ENCODE measurements at places on chromosomes 1 and 21.
A peak's percentile ranks its signal among the peaks of the same experiment; 100 is the strongest.

- no peak for DNase-seq
Measured at GRCh38 chr1:228393268-228393701, 13.3 kb downstream of the TRIM11 start.

DNA sequence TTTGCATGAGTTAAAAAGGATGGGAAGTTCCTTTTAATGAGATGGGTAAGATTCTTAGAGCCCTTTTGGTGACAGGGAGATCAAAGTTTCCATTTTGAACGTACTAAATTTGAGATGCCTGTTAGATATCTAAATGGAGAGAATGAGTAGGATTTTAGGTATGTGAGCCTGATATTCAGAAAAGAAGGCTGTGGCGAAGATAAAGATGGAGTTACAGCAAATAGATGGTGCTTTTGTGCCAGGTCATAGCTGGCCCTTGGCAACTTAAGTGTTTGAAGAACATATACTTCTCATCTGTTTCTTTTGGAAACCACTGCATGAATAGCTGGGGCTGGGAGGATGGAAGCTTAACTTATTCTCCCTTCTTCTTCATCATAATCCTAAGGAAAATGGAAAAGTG lies 282.5 kb downstream of the PTBP2 start:
- DNase-seq = no peak

DNA sequence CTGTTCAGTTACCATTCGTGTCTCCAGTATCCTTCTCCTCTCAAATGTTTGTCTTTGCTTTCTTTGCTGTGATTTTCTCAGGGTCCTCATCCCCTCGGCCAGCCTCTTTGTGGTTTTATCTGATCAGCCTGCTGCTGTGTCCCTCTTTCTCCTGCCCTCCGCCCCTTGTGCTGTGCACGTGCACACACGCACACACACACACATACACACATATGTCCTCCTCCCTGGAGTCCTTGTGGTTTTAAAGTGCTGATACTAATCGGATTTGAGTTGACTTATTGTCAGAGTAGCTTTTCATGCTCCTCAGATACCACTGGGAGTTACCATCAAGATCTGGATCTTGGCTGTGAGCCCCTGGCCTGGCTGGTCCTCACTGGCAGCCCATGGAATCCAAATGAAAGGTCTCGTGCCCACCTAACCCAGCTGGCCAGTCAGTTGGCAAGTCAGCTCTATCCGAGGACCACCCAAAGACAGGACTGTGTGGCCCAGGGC lies 34.1 kb downstream of the QSOX1 start:
- DNase-seq = no peak

GRCh38 chr21:35540950-35541638 lies 492.0 kb upstream of the RUNX1 start:
- no peak for DNase-seq

- no peak for DNase-seq
Measured at GRCh38 chr1:36408479-36408878, 10.8 kb upstream of the LSM10 start.

GRCh38 chr1:2789164-2789985 lies 12.1 kb downstream of the TTC34 start:
- no peak for DNase-seq

DNA sequence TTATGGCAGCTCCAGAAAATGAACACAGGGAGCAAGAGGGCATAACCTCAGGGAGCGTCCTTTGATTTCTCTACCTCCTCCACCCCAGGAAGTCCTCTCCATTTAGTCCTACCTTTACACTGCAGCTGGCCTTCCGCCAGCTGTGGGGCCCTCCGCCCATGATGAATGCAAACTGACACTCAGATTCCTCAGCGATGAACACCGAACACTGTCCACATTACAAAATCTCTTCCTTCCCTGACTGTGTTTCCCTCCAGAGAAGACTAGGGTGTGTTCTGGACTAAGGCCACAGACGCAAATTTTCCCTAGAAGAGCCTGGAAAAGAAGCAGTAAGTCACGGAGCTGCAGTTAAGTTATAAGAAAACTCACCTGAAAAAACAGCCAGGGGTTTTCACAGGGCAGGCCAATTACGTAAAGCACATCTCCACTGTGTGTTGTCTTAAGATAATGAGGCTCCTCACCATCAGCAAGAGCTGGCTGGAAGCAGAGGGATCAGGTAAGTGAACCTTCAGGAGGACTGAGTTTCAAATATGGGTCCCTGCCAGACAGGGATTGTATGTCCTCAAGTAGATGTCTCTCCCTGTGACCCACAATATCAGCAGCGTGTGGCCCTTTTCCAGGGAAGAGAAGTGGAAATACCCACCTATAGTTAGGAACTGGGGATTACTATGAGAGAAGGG lies 46.3 kb upstream of the ATP1B1 start:
- DNase-seq = no peak

GRCh38 chr1:211145944-211146343 lies 12.0 kb upstream of the KCNH1 start:
- no peak for DNase-seq

GRCh38 chr1:29629401-29629800 lies 393.1 kb downstream of the PTPRU start:
- no peak for DNase-seq

DNA sequence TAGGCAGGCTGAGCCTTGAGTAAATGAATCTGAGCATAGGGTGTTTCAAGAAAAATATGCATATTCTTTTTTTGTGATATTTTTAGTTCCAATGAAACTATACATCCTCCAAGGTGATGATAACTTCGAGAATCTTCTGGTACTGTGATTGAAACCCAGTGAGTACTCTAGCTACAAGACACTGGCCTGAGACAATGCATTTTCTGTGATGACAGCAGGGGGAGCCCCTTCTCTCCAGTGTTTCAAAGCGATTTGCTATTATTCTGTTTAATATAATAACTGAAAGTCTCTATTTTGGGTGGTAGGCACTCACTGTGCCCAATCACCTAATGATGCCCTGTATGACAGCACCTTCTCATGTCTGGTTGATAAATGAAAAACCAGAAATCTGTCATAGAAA lies 12.1 kb downstream of the IRF2BP2 start:
- peak; percentile 69 for DNase-seq

- peak; percentile 80 for DNase-seq
Measured at GRCh38 chr1:116817582-116818064, 63.4 kb downstream of the CD2 start.

DNA sequence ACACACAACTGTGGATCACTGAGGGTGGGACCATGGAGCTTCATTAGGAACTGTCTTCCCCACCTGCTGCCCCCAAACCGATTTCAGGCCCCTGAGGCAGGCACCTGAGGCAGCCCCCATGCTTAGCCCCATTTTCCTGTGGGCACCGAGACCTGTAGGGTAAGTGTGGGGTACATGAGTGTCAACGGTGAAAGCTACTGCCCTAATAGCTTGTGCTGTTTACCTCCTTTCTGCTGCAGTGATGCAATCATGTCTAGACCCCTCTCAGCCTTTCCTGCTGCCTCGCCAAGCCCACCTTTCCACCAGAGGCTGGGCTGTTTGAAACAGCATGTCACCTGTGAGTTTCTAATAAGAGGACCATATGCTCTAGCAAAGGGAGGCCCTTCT lies 53.0 kb downstream of the NFASC start:
- no peak for DNase-seq

DNA sequence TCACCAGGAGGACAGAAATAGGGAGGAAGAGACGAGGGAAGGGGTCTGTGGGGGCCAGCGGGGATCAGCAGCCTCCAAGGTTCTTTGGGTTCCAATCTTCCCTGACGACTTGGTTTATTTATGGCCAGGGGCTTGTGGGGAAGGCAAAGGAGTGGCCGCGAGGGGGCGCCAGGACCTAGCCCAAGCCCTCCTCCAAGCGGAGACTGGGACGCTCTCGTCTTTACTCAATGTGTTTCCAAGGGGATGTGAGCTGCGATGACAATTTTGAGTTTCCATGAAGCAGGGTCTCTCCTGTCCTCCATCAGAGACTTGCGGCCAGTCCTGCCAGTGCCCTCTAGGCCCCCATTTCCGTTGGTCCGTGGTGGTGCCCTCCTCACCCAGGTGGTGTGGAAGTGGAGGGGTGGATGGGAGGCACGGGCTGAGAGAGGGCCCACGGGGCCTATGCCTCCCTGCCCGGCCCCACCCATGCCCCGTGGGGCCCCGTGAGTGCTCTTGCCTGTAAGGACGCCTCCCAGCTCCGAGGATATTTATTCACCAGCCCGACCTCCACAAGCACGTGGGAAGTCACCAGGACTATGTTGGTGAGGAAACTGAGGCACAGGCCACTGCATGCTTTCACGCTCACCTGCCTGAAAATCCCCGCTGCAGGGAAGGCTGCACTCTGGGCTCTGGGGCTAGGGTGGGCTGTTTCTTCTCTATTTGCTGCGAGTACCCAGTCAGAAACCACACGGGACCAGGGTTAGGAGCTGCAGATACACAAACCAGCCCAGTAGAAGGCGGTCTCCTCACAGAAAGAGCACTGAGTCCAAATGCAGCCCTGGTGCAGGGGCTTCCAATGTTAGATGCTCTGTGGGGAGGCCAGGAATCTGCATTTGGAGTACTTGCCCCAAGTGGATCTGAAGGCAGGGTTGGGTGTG lies 26.5 kb downstream of the DMRTB1 start:
- DNase-seq = peak; percentile 37

DNA sequence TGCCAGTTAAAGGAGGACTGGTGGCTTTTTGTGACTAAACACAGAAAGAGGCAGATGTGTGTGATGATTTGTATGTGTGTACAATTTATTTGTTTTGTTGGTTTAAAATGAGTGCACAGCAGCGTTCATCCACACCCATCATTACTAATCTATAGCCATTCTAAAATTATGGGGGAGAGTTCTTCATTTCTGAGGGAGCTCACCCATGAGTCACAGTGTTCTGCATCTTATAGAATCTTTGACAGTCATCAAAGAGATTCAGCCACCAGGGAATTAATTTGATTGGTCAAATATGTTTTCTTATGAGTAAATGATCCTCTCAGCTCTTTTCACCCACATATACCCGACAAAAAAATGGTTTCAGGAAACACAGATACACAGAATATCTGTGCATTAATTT lies 147.9 kb downstream of the GREM2 start:
- no peak for DNase-seq

DNA sequence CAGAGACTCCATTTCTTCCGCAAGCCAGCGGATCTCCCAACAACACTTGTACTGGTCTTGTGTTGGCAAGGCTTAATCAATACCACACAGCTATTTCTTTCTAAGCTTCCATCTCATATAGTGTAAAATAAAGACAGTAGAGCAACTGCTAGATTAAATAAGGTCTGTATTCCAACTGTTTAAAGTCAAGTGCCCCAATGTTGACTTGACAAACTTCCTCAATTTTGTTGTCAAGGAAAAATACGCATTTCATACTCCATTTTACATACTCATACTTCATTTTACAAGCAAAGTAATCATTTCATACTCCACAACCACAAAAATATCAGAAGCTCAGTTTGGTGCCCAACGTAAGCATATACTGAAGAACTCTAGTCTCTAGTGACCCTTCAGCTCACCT lies 143.0 kb downstream of the RERE start:
- no peak for DNase-seq

DNA sequence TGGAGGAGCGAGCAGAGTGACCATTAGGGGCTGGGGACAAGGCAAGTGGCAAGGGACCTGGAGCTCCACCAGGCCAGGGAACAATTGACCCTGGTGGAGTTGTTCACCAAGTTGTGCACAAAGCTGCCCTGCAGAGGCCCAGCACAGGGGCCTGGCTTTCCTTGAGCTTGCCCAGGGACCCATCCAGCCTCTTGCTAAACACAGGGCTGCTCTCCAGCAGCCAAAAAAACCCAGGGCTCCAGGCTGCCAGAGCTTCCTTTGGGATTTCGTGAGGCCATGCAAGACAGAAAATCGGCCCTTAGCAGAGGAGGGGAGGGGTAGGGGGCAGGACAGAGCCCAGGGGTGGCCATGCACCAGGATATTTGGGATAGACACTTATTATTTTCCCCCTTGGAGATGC lies 32.6 kb downstream of the LRP8 start:
- no peak for DNase-seq

DNA sequence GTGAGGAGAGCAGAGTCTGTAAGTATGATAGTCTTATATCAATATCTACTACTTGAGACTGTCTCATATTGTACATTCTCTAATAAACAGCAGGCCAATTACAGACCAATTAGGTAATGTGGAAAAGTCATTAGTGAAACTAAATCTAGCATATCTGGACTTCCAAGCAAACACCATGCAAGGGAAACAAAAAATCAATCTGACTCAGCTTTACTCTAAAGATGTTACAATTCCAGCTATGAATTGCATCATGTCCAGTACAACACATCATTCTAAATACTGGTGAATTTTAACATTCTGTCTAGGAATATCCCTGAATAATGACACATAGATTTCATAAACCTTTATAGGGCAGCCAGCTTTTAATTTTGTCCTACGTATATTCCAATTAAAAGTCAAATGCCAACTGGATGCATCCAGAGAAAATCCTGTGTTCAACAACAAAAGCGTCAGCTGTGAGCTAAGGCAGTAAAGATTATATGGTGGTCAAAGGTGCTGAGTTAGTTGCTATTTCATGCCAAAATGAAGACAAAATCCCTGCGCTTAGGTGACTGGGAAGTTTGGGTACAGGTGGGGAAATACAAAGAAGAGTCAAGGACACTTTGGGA lies 159.3 kb downstream of the TTLL7 start:
- DNase-seq = no peak

DNA sequence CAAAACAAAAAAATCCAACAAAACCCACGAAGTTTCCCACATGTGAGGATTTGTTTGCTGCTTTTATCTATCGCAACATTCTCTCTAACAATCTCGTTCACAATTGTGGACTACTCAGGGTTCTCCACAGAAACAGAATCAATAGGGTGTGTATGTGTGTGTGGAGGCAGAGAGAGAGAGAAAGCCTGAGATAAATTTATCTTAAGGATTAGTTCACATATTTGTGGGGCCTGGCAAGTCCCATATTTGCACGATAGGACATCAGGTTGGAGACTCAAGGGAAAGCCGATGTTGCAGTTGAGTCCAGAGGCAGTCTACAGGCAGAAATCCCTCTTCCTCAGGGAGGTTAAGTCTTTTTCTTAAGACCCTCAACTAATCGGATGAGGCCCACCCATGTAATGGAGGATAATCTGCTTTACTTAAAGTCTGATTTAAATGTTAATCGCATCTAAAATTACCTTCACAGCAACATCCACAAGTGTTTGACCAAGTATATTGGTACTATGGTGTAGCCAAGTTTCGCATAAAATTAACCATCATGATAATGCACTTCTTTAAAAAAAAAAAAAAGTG lies 31.7 kb downstream of the ADAMTS1 start:
- DNase-seq = no peak
